ENCODE measurements at places on chromosomes 16 and 17.

- DNase-seq, result no peak
These were observed 22.3 kb upstream of the N4BP1 start for GRCh38 chr16:48632137-48632774.

DNA sequence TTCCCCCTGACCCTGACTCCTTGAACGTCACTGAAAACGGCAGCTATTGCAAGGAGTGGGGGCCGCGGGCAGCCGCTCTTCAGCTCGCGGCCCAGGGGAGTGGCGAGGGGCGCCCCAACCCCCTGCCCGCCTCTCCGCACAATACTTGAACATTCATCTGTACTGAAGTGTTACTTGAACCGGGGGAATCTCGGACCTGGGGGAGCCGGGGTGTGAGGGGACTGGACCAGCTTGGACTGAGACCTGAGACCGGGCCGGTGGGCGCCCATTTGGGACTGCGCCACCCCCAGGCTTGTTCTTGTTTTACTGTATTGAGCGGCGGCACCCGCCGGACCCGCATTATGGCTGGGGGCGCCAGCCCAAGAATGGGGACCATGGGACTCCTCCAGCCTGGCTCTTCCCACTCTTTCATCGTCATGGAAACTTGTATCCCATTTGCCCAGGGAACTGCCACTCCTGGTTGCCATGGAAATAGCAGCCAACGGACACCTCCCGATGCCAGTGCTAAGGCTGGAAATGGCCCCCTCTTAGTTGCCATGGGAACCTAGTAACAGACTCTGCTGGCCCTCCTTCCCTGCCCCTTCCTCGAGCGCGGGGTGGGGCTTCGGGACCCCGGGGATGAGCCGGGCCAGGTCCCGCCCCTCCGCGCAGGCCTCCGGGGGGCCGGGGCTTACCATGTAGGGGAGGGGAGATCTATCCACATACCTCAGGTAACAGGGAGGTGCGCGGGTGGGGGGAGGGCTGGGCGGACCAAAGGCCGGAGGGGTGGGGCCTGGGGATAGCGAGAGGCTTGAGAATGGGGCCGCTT lies 805 bp upstream of the ORAI3 start:
- DNase-seq, result no peak

- DNase-seq, result no peak
These were observed 147.0 kb downstream of the HS3ST4 start for GRCh38 chr16:25838724-25839186.

DNA sequence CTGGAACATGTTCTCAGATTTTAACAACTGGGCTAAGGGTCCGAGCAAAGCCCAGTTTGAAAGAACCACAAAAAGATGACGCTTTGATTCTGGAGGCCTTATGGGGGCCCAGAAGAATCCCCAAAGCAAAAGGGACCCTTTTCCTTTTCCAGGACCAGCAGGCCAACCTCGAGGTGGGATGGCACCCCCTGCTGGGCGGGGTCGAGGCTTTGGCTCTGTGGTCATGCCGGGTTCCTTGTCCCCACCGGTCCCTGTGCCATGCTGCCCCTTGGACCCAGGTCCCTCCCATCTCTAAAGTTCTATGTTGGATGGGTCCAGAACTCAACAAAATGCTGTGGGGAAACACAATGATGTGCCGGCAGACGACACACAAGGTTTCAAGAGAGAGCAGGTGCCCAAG lies 30.9 kb downstream of the TMEM204 start:
- DNase-seq, result no peak

- DNase-seq, result no peak
These were observed 352.6 kb downstream of the WWOX start for GRCh38 chr16:78452025-78452555.

GRCh38 chr17:82278786-82279391 lies 5.4 kb upstream of the CSNK1D start:
- DNase-seq, result no peak

DNA sequence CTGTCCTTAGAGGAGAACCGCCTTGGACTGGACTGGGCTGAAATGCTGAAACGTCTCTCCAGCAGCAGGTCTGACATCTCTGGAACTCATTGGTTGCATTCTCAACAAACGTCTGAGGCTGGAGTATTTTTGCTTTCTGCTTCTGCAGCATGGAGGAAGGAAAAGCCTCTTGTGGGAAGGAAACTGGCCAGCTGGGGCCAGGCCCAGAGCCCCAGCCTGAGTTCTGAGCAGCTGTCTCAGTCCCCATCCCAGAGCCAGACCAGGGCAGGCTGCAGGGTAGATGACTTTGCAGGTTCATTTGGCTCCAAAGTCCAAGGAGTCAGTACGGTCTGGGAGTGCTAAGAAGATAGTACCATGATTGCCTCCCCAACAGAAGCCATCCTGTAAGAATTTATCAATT lies 18.3 kb downstream of the TEKT3 start:
- no peak for DNase-seq

GRCh38 chr16:80034948-80035663 lies 434.6 kb upstream of the MAF start:
- DNase-seq, result no peak
